ENCODE measurements at places on chromosomes 6 and 20. TPM values are rescaled to one million over a fixed set of nuclear protein-coding genes. Genes with fewer than 3 reads are reported as not detected.

- peaks cover 70% of the 10 kb centered on the region for H3K4me1 ChIP-seq
- DNase-seq, result no peak
- H3K27me3 ChIP-seq, result no peaks in the 10 kb centered on the region
- peak overlapping the region; percentile 74 for H3K4me3 ChIP-seq
These were observed 24.6 kb downstream of the STK4 start for GRCh38 chr20:44990957-44991356.

GRCh38 chr6:55868771-55869479 is 6.5 kb downstream of the BMP5 start:
- H3K4me3 ChIP-seq, result no peak overlapping the region
- H3K4me1 ChIP-seq, result no peaks in the 10 kb centered on the region

DNA sequence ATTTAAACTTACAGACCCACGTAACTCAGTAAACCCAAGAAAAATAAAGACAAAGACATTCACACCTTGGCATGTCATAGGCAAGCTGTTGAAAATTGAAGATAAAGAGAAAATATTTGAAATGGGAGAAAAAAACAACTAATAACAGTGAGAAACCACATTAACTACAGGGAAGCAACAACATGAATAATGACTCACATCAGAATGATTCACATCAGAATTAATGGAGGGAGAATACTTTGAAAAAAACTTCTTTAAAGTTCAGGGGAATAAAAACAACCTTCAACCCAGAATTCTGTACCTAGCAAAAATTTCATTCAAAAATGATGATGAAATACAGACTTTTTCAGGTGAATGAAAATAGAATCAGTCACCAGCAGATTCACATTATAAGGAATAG is 32.9 kb upstream of the SLC22A3 start:
- H3K4me1 ChIP-seq, result no peaks in the 10 kb centered on the region
- H3K27ac ChIP-seq, result no peak overlapping the region
- DNase-seq, result no peak
- peaks cover 5% of the 10 kb centered on the region for H3K27me3 ChIP-seq
- no peak overlapping the region for H3K4me3 ChIP-seq

- DNase-seq, result no peak
- H3K27ac ChIP-seq, result no peak overlapping the region
- H3K4me1 ChIP-seq, result no peaks in the 10 kb centered on the region
- no peak overlapping the region for H3K4me3 ChIP-seq
- no peaks in the 10 kb centered on the region for H3K36me3 ChIP-seq
These were observed 341.2 kb upstream of the MAP3K7 start for GRCh38 chr6:90928051-90928450.

- H3K36me3 ChIP-seq, result peaks cover 31% of the 10 kb centered on the region
- H3K4me1 ChIP-seq, result peaks cover 17% of the 10 kb centered on the region
- no peak overlapping the region for H3K4me3 ChIP-seq
- no peak for DNase-seq
- no peaks in the 10 kb centered on the region for H3K27me3 ChIP-seq
- peak overlapping the region; percentile 73 for H3K27ac ChIP-seq
These were observed 31.3 kb downstream of the TTI1 start for GRCh38 chr20:38001981-38002380.

DNA sequence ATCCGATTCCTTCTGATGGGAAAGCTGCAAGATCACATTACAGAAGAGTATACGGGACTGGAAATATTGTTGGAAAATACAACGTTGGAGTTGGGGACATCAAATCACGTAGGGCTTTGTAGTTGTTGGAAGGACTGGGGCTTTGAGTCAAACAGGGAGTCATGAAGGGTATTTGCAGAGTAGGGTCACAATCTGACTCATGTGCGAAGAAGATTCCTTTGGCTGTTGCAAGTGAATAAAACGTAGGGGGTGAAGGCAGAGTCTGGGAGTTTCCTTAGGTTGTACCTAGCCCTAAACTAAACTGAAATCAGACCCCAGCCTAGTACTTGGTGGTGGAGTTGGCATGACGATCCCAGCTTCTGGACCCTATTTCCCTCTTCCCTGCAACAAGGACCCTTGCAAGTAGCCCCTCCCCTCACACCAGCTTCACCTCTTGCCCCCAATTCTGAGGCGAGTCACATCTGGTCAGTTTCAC is 32.3 kb downstream of the SNX5 start:
- no peaks in the 10 kb centered on the region for H3K27me3 ChIP-seq
- H3K27ac ChIP-seq, result no peak overlapping the region
- peaks cover 3% of the 10 kb centered on the region for H3K36me3 ChIP-seq
- H3K4me1 ChIP-seq, result peaks cover 21% of the 10 kb centered on the region
- DNase-seq, result no peak

DNA sequence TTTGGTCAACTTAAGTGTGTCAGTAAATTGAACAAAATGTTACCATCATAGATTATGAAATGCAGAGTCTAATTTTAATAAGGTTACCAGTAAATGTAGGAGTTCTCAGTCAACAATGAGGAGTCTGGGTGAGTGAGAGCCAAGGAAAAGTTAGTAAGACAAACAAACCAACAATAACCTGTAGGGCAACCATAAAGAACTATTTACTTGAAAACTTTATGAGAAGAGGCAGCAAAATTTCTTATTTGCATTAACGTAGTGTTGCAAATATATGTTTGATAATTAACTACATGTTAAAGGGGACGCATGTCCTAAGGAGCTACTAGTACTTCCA is 131.1 kb upstream of the SOX4 start:
- no peak overlapping the region for H3K27ac ChIP-seq
- H3K4me3 ChIP-seq, result no peak overlapping the region
- H3K36me3 ChIP-seq, result no peaks in the 10 kb centered on the region
- H3K27me3 ChIP-seq, result peaks cover 7% of the 10 kb centered on the region

DNA sequence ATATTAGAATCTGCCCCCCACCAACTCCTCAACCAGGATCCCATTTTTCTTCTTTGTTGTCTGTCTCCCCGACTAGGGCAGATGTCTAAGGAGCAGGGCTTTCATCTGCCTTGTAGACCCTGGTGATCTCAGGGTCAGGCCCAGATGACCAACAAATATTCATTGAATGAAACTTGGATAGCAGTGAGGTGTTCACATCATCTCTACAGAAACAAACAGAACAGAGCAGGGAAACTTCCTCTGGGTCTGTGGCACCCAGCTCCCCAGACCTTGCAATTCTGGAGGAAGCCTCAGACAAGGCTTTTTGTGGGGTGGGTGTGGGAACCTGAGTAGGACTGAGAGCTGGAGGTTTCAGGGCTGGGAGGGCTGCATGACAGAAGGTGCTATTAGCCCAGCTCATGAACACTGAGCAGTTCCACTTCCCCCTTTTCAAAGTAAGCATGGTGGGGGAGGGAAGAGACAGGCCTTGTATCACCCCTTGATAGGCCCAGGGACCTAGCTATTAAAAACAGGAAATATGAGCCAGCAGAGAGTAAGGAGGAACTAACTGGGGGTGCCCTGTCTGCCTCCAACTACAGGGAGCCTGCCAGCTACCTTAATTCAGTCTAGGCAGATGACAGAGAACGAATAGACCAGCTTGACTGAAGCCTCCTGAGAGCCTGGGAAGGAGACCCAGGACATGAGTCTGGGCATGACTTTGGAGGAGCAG is 37.3 kb upstream of the TOP1 start:
- H3K27ac ChIP-seq, result peak overlapping the region; percentile 80
- no peaks in the 10 kb centered on the region for H3K36me3 ChIP-seq
- no peaks in the 10 kb centered on the region for H3K27me3 ChIP-seq
- no peak overlapping the region for H3K4me3 ChIP-seq
- peaks cover 35% of the 10 kb centered on the region for H3K4me1 ChIP-seq

- no peak overlapping the region for H3K27ac ChIP-seq
- DNase-seq, result no peak
- H3K4me1 ChIP-seq, result no peaks in the 10 kb centered on the region
- no peaks in the 10 kb centered on the region for H3K36me3 ChIP-seq
- peaks cover 5% of the 10 kb centered on the region for H3K27me3 ChIP-seq
- no peak overlapping the region for H3K4me3 ChIP-seq
These were observed 44.4 kb upstream of the SLC22A3 start for GRCh38 chr6:160303806-160304205.

DNA sequence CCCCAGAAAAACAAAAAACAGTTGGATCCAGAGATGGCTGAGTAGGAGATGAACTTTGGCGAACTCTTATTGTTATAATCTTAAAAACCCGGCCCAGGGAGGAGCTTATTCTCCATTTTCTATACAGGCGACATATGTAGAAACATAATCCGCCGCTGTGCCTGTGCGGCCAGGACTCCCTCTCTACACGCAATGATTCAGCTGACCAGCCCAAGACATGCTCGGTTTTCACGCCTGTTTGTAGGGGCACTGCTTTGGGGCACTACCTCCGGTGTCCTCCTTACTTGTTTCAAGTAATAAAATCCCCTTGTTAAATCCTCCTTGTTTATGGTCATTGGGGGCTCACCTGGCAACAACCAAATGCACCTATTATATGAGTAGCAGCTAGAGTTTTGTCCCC is 89.9 kb downstream of the SEL1L2 start:
- no peaks in the 10 kb centered on the region for H3K4me1 ChIP-seq
- no peak for DNase-seq
- no peak overlapping the region for H3K4me3 ChIP-seq
- H3K36me3 ChIP-seq, result no peaks in the 10 kb centered on the region

- H3K27me3 ChIP-seq, result no peaks in the 10 kb centered on the region
- peaks cover 2% of the 10 kb centered on the region for H3K4me1 ChIP-seq
- no peaks in the 10 kb centered on the region for H3K36me3 ChIP-seq
- no peak overlapping the region for H3K4me3 ChIP-seq
- DNase-seq, result no peak
These were observed 60.8 kb upstream of the CARMIL1 start for GRCh38 chr6:25218346-25218745.

- H3K4me3 ChIP-seq, result no peak overlapping the region
- H3K27me3 ChIP-seq, result no peaks in the 10 kb centered on the region
- no peak for DNase-seq
- H3K36me3 ChIP-seq, result no peaks in the 10 kb centered on the region
These were observed 236.9 kb upstream of the PMEPA1 start for GRCh38 chr20:57946559-57947315.

SRMS gene
- not detected for total RNA-seq

C20orf144 gene
- 0.25 TPM for total RNA-seq

HLA-DPB1 gene
- total RNA-seq, result 24.7 TPM

MAPK13 gene
- 29.3 TPM for total RNA-seq

CLVS2 gene
- not detected for total RNA-seq

HLA-DRA gene
- total RNA-seq, result 73.7 TPM

Data from activated CD4-positive, alpha-beta T cell treated with anti-CD3 and anti-CD28 coated beads, Interleukin-2, amount 10 ng/mL, durations not matched to agents 7 days and 5 days (primary cell).